Ovary (tissue), 10 donors: ENCODE measurements at places on chromosomes 2 and 18. TPM values are rescaled to one million over a fixed set of nuclear protein-coding genes. Genes with fewer than 3 reads are reported as not detected.

The OTX1 gene
- 0.25 TPM for total RNA-seq

- DNase-seq: no peak
Measured at GRCh38 chr18:36108196-36108595, 20.9 kb downstream of the SLC39A6 start.

DNA sequence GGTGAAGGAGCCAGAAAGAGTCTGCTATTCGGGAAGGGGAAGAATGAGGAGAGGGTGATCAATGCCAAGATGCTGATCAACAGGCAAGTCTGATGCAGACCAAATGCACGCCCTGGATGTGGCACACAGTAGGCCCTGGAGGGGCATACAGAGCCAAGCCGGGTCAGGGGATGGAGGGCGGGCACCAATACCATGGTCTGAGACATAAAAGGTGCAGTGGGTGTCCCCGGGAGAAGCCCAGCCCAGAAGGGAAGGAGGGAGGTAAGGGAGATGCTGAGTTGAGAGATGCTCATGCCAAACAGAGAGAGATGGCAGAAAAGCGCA is 66.6 kb upstream of the ID2 start:
- DNase-seq: no peak

- no peak for DNase-seq
Measured at GRCh38 chr2:181374781-181375675, 82.2 kb upstream of the ITGA4 start.
